ENCODE measurements at places on chromosomes 6 and 20.
A peak's percentile ranks its signal among the peaks of the same experiment; 100 is the strongest.

DNA sequence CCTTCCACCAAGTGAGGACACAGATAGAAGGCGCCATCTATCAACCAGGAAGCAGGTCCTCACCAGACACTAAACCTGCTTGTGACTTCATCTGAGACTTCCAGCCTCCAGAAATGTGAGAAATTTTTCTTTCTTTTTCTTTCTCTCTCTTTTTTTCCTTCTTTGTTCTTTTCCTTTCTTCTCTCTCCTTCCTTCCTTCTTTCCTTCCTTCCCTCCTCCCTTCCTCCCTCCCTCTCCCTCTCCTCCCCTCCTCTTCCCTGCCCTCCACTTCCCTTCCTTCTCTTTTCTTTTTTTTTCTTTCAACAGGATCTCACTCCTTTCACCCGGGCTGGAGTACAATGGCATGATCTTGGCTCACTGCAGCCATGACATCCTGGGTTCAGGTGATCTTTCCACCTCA is 37.4 kb upstream of the MCUR1 start:
- H3K4me3 ChIP-seq = no peak overlapping the region
- no peak for DNase-seq
- H3K36me3 ChIP-seq = no peaks in the 10 kb centered on the region
- no peak overlapping the region for H3K27ac ChIP-seq

GRCh38 chr6:117795234-117795633 is 111.8 kb upstream of the SLC35F1 start:
- H3K36me3 ChIP-seq = no peaks in the 10 kb centered on the region
- no peak overlapping the region for H3K27ac ChIP-seq
- no peaks in the 10 kb centered on the region for H3K27me3 ChIP-seq

- DNase-seq = no peak
- no peak overlapping the region for H3K4me3 ChIP-seq
- no peaks in the 10 kb centered on the region for H3K36me3 ChIP-seq
Observed at GRCh38 chr6:1802491-1803395, 193.0 kb downstream of the FOXC1 start.

DNA sequence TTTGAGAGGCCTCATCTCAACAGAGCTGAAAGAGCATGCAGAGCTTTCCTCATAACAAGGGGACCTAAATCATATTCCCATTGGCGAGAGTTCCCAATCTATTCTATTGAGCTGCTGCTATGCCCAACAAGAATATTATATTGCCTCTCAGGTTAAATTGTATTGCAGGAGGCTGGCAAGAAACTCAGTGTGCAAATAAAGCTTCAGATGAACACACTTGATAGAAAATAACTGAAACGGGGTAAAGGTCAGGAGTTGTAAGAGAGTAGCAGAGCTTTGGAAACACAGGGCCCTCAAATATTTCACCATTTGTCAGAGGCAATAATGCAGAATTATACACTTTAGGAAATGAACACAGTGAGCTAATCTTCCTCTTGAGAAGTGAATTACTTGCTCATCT is 364.3 kb upstream of the SPTLC3 start:
- H3K27ac ChIP-seq = no peak overlapping the region
- no peaks in the 10 kb centered on the region for H3K27me3 ChIP-seq
- no peak overlapping the region for H3K4me3 ChIP-seq
- no peaks in the 10 kb centered on the region for H3K36me3 ChIP-seq

- no peak for DNase-seq
- no peak overlapping the region for H3K4me3 ChIP-seq
- H3K4me1 ChIP-seq = no peaks in the 10 kb centered on the region
- no peaks in the 10 kb centered on the region for H3K36me3 ChIP-seq
- H3K27me3 ChIP-seq = no peaks in the 10 kb centered on the region
- no peak overlapping the region for H3K27ac ChIP-seq
Observed at GRCh38 chr20:46265539-46265938, 42.8 kb downstream of the CDH22 start.

DNA sequence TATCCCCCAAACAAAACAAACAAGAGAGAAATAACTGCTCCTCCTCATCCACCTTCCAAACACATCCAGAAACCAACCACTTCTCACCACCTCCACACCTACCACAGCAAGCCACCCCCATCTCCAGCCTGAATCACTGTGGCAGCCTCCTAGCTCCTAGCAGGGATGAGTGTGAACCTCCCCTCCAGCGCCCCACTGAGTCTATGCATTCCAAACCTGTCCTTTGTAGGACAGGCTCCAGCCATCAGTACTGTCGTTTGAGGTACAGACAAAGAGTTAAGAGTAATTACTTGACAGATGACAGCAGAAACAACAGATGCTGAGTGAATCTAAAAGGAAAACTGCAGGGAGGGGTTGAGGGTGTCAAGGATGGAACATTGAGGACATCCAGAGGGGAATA is 2.4 kb downstream of the METTL24 start:
- H3K27me3 ChIP-seq = no peaks in the 10 kb centered on the region
- peaks cover 6% of the 10 kb centered on the region for H3K4me1 ChIP-seq
- DNase-seq = no peak
- H3K4me3 ChIP-seq = peak overlapping the region; percentile 8

DNA sequence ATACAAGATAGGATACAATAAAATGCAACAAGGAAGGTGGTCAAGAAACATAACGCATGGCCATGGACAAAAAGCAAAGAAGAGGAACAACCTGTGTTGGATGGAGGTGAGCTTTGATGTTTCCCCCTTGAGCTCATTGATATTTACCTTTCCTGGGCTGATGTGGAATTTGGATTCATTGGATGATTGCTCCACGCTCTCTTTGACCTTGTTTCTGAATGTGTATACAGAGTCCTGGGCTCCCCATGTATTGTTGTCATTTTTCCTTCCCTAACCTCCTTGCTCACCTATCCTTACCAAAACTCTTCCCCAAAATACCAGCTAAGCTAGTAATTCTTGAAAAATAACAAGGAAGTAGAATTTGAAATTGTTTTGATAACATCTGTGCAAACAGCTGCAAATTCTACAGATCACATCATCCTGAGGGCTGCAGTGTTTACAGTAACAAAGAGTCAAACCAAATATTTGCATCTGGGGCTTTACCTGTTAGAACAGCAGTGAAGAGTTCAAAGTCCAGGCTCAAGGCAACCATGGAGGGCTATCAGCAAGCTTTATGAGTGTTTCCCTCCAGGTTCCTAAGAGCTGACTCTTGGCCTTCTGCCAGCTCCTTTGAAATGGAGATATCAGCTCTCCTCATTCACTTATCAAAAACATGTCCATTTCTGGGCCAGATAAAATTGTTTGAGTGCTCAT is 214.3 kb upstream of the MARCKS start:
- no peak for DNase-seq
- no peak overlapping the region for H3K4me3 ChIP-seq
- no peaks in the 10 kb centered on the region for H3K36me3 ChIP-seq

- no peaks in the 10 kb centered on the region for H3K4me1 ChIP-seq
- no peak overlapping the region for H3K4me3 ChIP-seq
- no peak overlapping the region for H3K27ac ChIP-seq
- no peaks in the 10 kb centered on the region for H3K36me3 ChIP-seq
Observed at GRCh38 chr6:129773304-129773703, 63.3 kb upstream of the ARHGAP18 start.

DNA sequence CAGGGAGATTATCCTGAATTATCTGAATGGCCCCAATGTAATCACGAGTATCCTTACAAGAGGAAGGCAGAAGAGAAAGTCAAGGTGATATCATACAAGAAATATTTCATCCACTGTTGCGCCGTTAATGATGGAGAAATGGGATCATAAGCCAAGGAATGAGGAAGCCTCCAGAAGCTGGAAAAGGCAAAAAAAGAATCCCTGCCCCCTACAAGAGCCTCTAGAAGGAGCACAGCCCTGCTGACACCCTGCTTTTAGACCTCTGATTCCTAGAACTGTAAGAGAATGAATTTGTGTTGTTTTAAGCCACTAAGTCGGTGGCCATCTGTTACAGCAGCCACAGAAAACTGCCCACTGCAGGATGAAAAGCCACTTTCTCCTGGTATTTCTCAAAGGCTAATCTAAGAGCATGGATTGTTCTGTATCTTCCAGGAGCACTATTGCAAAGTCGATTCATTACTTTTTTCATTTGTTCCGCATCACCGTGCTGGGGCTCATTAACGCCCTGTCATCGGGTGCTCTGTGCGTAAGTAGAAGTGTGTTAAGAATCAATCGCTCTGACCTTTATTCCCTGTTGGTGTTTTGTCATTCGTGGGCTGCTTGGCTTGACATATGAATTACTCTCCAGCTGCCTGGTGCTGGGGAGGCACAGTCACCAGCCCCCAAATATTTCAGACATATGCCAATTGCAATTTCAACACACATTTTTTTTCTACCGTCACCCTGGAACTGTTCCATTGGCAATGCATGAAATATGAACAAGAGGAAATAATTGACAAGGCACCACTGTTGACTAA is 117.0 kb downstream of the PCSK2 start:
- no peaks in the 10 kb centered on the region for H3K36me3 ChIP-seq
- H3K4me1 ChIP-seq = no peaks in the 10 kb centered on the region
- H3K27ac ChIP-seq = no peak overlapping the region
- H3K4me3 ChIP-seq = no peak overlapping the region
- DNase-seq = no peak

DNA sequence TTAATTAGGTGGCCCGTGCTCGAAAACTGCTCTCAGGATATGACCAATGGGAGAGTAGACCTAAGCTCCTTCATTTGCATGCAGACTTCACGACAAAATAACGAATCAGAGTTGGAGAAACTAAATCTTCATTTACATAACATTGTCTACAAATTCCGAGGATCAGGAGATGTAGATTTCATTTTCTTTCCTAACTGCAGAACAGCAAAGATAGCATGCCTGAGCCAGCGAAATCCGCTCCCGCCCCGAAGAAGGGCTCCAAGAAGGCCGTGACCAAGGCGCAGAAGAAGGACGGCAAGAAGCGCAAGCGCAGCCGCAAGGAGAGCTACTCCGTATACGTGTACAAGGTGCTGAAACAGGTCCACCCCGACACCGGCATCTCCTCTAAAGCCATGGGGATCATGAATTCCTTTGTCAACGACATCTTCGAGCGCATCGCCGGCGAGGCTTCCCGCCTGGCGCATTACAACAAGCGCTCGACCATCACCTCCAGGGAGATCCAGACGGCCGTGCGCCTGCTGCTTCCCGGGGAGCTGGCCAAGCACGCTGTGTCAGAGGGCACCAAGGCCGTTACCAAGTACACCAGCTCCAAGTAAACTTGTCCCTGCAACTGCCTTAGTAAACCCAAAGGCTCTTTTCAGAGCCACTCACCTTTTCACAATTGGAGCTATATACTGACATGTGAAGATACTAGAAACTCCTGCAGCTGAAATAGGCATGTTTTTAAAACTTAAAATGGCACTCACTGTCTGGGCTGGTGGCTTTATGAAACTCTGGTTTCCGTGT is 96.5 kb downstream of the HFE start:
- peak overlapping the region; percentile 66 for H3K27ac ChIP-seq
- H3K4me3 ChIP-seq = peak overlapping the region; percentile 49
- no peaks in the 10 kb centered on the region for H3K36me3 ChIP-seq
- DNase-seq = no peak

- peak overlapping the region; percentile 81 for H3K27ac ChIP-seq
- no peaks in the 10 kb centered on the region for H3K36me3 ChIP-seq
- peaks cover 18% of the 10 kb centered on the region for H3K4me1 ChIP-seq
- H3K27me3 ChIP-seq = no peaks in the 10 kb centered on the region
- no peak for DNase-seq
Observed at GRCh38 chr6:107458672-107459282, 587 bp downstream of the PDSS2 start.

GRCh38 chr6:124054034-124054433 is 250.4 kb downstream of the NKAIN2 start:
- H3K27me3 ChIP-seq = no peaks in the 10 kb centered on the region
- no peaks in the 10 kb centered on the region for H3K4me1 ChIP-seq
- no peak overlapping the region for H3K4me3 ChIP-seq
- H3K36me3 ChIP-seq = no peaks in the 10 kb centered on the region
- no peak for DNase-seq

GRCh38 chr6:124825564-124825963 is 136.7 kb upstream of the RNF217 start:
- no peak overlapping the region for H3K27ac ChIP-seq
- no peak for DNase-seq
- H3K36me3 ChIP-seq = no peaks in the 10 kb centered on the region
- H3K27me3 ChIP-seq = no peaks in the 10 kb centered on the region
- no peak overlapping the region for H3K4me3 ChIP-seq
- H3K4me1 ChIP-seq = no peaks in the 10 kb centered on the region

GRCh38 chr20:33840759-33841435 is 29.7 kb downstream of the CHMP4B start:
- H3K27ac ChIP-seq = no peak overlapping the region
- no peak overlapping the region for H3K4me3 ChIP-seq
- no peak for DNase-seq
- H3K27me3 ChIP-seq = no peaks in the 10 kb centered on the region

GRCh38 chr20:23436681-23437080 is 2.8 kb upstream of the CSTL1 start:
- H3K4me1 ChIP-seq = no peaks in the 10 kb centered on the region
- H3K27me3 ChIP-seq = no peaks in the 10 kb centered on the region
- no peak overlapping the region for H3K27ac ChIP-seq
- peak; percentile 70 for DNase-seq
- no peak overlapping the region for H3K4me3 ChIP-seq

GRCh38 chr6:120164531-120164930 is 815.0 kb upstream of the MAN1A1 start:
- DNase-seq = no peak
- H3K27ac ChIP-seq = no peak overlapping the region
- no peaks in the 10 kb centered on the region for H3K27me3 ChIP-seq
- H3K4me1 ChIP-seq = no peaks in the 10 kb centered on the region

DNA sequence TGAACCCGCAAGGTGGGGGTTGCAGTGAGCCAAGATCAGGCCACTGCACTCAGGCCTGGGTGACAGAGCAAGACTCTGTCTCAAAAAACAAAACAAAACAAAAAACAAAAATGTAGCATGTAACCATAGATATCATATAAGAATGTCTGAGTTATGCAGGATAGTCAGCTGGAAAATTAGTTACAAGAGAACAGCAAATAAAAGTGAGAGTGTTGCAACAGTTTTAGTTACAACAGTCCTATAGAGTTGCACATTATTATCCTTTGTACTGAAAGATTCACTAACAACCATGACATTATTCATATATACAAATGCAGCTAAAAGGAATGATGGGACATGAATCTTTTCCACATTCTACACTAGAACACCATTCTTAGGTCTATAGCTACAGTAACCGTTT is 16.4 kb downstream of the RNF24 start:
- no peak overlapping the region for H3K27ac ChIP-seq
- no peak overlapping the region for H3K4me3 ChIP-seq
- H3K27me3 ChIP-seq = no peaks in the 10 kb centered on the region
- peaks cover 7% of the 10 kb centered on the region for H3K4me1 ChIP-seq

- peaks cover 5% of the 10 kb centered on the region for H3K36me3 ChIP-seq
- no peak overlapping the region for H3K4me3 ChIP-seq
- no peak for DNase-seq
Observed at GRCh38 chr20:16308754-16309153, 264.5 kb downstream of the KIF16B start.

GRCh38 chr20:5513975-5514516 is 197.3 kb upstream of the PROKR2 start:
- no peak for DNase-seq
- no peaks in the 10 kb centered on the region for H3K36me3 ChIP-seq
- H3K27me3 ChIP-seq = no peaks in the 10 kb centered on the region
- H3K4me1 ChIP-seq = no peaks in the 10 kb centered on the region
- H3K27ac ChIP-seq = no peak overlapping the region

GRCh38 chr20:62885046-62885895 is 23.6 kb upstream of the TCFL5 start:
- H3K36me3 ChIP-seq = peaks cover 25% of the 10 kb centered on the region
- H3K27me3 ChIP-seq = no peaks in the 10 kb centered on the region
- no peak for DNase-seq

Data from vagina (tissue), 2 donors.